ENCODE measurements at places on chromosomes 5 and 9.

- DNase-seq, result no peak
These were observed 115.8 kb downstream of the EMB start for GRCh38 chr5:50325237-50325832.

GRCh38 chr9:112755016-112755427 is 4.5 kb downstream of the SNX30 start:
- no peak for DNase-seq

DNA sequence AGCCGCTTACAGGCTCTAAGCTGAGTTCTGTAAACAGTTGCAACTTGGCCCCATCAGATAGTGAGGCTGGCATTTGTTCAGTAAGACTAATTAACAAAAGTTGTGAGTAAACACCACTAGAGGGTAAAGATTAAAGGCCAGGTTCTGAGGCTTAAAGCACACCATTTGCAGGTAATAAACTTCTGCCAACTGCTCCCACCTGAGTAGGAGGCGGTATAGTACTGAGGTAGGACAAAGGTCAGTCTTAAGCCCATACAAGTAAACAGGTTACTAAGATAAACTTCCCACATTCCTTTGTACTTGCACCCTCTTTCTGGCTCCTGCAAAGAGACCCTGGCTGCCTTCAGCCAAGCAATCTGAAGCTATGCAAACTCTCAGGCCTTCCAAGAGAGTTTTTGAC is 419.6 kb downstream of the DNAH5 start:
- DNase-seq, result no peak

GRCh38 chr5:332843-333242 is 11.3 kb downstream of the AHRR start:
- DNase-seq, result no peak

- no peak for DNase-seq
These were observed 36.9 kb upstream of the ADAMTS16 start for GRCh38 chr5:5103245-5103644.

GRCh38 chr9:99070681-99071080 is 34.2 kb upstream of the TGFBR1 start:
- DNase-seq, result no peak
